ENCODE measurements at places on chromosomes 2 and 18. TPM values are rescaled to one million over a fixed set of nuclear protein-coding genes. Genes with fewer than 3 reads are reported as not detected.

DNA sequence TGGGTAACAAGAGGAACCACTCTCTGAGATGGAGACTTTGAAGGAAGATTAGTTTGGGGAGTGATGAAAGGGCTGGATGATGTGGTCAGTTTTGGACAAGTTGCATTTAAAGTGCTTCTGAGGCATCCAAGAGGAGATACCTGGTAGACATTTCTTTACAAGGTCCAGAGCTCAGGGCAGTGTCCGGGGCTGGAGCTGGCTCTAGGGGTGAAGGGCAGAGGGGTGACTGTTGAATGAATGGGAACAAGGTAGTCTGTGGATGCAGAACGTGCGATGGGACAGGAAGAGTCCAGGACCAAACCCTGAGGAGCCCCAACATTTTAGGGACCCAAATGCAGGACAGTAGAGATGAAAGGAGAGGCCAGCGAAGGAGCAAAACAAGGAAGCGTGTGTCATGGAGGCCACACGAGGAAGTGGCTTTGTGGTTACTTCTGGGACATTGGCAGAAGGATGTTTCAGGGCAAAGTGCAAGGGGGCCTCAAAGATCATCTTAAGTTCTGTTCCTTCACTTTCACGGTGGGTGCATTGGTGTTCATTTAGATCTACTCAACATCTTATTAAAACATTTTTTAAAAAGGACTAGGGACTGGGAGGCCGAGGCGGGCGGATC, 13.6 kb upstream of the GPR35 start:
- DNase-seq, result no peak

DNA sequence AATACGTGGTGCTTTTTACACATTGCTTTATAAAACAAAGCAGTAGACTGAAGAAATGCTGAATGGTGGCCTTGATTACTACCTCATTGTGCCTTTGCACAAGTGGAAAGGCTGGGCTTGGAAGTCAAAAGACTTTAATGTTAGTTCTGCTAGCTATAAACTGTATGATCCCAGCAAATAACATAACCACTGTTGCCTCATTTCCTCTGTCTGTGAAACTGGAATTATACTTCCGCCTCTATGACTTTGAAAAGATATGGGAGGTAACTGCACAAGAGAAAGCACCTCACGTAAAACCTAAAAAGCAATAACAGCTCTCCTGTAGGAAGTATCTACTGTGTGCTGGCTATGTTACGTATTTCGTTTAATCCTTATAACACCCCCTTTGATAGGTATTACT, 43.4 kb upstream of the DSC1 start:
- DNase-seq, result no peak

DNA sequence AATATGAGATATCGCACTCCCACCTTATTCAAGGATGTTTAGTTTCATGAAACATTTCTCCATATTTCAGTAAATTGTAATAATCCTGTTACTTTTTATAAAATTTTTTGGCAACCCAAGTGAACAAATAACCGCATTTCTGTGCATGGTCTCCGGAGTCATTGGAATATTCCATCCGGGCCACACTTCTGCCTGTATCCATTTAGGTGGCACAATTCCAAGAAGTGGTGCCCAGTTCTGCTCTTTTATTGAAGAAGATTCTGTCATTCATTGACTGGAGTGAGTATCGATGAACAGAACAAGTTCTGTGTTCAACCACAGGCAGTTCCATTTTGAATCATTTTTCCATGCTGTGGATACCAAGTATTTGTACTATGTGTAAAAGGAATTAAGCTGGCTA, 26.6 kb upstream of the ICOS start:
- DNase-seq, result no peak

GRCh38 chr2:219109471-219109870, 48.8 kb upstream of the IHH start:
- no peak for DNase-seq

GRCh38 chr2:192265751-192266150, 71.0 kb upstream of the TMEFF2 start:
- no peak for DNase-seq

DNA sequence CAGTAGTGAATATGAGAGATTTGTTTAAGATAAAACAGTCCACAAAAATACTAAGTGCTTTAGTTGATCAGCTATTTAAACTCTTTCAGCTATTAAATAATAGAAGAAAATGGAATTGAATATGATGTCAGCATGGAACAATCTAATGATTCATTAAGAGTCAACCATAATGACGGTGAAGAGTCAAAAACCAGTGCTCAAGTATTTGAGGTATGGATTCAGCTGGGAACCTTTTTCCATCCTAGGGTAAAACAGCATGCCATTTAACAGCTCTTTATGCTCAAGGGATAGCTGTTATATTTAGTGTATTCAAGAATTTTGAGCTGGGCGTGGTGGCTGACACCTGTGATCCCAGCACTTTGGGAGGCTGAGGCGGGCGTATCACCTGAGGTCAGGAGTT, 29.7 kb downstream of the CARF start:
- DNase-seq, result no peak

CXCR1 gene
- total RNA-seq, result not detected

Data from T-helper 17 cell (primary cell).